ENCODE measurements at places on chromosomes 1 and 21. TPM values are rescaled to one million over a fixed set of nuclear protein-coding genes. Genes with fewer than 3 reads are reported as not detected.
A peak's percentile ranks its signal among the peaks of the same experiment; 100 is the strongest.

The DNAJC28 gene
- 2.0 TPM for total RNA-seq

The LCE3E gene
- total RNA-seq = not detected

The ECE1 gene
- 74.5 TPM for total RNA-seq

- DNase-seq = no peak
Measured at GRCh38 chr21:41453198-41453597, 27.2 kb downstream of the MX1 start.

- DNase-seq = peak; percentile 51
Measured at GRCh38 chr1:41493117-41493536, 8.6 kb upstream of the EDN2 start.

- no peak for DNase-seq
Measured at GRCh38 chr1:10765734-10766478, 30.5 kb downstream of the CASZ1 start.
